Frontal cortex (tissue), 4 donors: ENCODE measurements at places on chromosomes 6 and 20.

GRCh38 chr20:59493926-59494325 lies 110.4 kb upstream of the PHACTR3 start:
- no peak for DNase-seq

- DNase-seq, result no peak
Measured at GRCh38 chr6:110068592-110068967, 90.5 kb downstream of the GPR6 start.

- DNase-seq, result no peak
Measured at GRCh38 chr6:135183532-135184440, 2.7 kb downstream of the MYB start.

DNA sequence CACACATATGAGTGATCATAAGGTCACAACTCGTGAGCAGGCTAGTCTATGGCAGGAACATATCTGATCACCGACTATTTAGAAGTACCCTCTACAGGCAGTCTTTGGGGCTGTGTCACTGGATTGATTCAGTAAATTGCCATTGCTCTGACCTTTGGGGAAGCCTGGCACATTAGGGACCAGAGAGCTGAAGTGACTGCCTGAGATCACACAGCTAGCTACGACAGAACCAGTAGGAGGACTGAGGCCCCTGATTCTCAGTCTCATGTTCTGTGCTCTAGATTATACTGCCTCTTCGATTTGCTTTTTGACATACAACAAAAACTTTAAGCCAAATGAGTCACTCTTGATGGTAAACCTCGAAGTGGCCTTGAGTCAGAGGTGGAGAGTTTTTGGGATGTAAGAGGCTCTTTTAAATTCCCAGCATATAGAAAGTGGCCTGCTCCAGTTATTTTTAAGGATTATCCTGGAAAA lies 247.5 kb upstream of the SUPT3H start:
- DNase-seq, result no peak

DNA sequence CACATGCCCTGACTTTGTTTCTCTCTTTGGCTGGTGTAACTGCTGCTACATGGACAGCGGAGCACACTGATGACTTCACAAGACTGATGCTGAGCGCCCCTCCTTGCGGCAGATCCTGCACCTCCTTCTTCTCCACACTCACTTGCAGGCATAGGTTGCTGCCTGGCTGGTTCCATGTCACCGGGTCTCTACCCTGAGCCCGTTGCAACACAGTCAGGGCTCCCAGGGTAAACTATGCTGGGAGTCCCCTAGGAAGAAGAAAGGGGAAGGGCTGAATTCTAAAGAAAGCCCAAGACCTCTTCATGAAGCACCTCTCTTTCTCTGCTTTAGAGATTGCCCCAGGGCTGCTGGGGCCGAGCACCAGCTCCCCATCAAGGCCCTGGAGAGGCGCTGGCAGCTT lies 83.3 kb upstream of the DUSP22 start:
- DNase-seq, result no peak

GRCh38 chr6:73743556-73743955 lies 47.6 kb downstream of the CD109 start:
- DNase-seq, result no peak

- no peak for DNase-seq
Measured at GRCh38 chr6:126210398-126211075, 129.4 kb upstream of the CENPW start.

DNA sequence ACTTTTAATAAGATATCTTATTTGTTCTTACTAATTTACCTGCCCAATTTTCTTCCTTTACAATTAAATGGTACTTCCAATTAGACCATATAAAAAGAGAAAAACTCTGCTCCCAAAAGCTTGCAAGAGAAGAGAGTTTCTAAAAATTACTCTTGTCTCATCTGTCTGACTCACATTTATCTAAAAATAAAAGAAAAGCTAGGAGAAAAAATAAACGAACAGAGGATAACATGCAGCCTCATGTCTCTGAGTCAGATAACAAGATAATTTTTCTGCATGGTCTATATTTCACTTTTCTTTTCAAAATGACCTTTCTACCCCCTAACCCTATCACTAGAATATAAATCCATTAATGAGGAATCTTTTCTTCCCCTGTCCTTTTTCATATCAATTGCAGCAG lies 127.2 kb upstream of the TCF21 start:
- DNase-seq, result no peak

- DNase-seq, result no peak
Measured at GRCh38 chr6:6331946-6332601, 11.6 kb upstream of the F13A1 start.

DNA sequence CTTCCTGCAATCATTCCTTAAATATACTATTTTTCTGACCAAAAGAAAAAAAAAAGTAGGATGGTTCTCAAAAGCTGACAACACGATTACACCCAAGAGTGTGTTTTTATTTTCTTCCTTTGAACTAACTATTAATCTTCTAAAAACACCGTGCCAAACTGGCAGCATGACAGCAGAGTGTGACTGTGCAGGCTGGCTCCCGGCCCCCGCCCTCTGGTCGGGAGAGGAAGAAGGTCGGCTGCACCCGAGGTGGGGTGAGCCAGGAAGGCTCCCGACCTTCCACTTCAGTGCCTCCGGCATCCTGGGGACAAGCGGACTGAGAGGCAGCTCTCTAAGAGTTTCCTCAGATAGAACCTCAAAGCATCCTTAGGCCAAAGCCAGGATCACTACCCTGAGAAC lies 29.2 kb downstream of the SLC22A23 start:
- no peak for DNase-seq

DNA sequence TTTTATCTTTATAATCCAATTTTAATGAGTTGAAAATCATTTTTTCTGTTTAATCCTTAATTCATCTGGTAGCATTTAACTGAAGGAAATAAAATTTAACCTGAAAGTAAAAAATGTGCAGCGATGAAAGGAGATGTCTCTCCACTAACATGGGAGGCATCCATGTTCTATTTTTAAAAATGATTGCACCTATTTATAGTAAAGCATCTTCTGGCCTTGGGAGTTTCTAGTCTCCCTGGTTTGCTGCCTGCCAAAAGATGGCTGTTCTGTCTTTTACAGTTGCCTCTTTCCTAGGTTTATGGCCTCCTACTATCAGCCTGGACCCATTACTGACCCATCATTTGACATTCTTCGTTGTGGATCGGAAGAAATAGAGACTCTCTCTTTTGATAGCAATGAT lies 143.0 kb downstream of the B3GAT2 start:
- DNase-seq, result no peak

DNA sequence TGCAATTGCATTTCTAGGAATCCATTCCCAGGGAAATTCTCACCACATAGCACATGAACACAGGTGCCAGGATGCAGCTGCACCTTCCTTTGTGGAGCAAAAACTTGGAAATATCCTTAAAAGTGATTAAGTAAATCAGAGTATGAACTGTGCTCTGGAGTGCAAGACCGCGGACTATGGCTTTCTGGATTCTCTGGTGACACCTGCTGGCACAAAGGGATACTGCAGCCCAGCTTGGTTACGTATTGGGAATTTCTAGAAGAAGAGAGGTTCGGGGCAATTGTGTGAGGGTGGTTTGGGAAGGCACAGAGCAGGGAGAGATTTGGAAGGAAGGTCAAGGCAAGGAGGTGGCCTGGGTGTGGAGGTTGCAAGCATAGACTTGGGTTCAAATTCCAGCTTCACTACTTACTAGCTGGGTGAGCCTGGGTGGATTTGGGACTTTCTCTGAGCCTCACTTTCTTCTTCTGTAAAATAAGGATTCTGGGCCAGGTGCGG lies 15.9 kb upstream of the PEDS1 start:
- no peak for DNase-seq

DNA sequence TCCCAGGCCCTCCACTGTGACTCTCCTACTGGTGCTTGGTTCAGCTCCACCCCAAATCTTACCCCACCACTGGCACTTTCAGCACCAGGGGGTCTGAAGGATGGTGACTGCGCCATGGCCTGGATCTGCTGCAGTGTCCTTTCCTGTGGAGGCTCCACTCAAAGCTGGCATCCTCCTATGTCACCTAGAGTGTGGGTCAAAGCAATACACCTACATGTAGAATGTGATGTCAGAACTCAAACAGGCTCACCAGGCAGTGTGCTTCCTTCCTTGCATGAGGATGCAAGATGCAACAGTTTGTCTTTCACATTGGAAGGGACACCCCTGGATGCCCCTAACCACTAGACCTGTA lies 32.8 kb upstream of the MICB start:
- no peak for DNase-seq

GRCh38 chr6:11035616-11036350 lies 8.3 kb downstream of the ELOVL2 start:
- DNase-seq, result no peak

GRCh38 chr20:10662661-10663458 lies 10.9 kb downstream of the JAG1 start:
- no peak for DNase-seq

DNA sequence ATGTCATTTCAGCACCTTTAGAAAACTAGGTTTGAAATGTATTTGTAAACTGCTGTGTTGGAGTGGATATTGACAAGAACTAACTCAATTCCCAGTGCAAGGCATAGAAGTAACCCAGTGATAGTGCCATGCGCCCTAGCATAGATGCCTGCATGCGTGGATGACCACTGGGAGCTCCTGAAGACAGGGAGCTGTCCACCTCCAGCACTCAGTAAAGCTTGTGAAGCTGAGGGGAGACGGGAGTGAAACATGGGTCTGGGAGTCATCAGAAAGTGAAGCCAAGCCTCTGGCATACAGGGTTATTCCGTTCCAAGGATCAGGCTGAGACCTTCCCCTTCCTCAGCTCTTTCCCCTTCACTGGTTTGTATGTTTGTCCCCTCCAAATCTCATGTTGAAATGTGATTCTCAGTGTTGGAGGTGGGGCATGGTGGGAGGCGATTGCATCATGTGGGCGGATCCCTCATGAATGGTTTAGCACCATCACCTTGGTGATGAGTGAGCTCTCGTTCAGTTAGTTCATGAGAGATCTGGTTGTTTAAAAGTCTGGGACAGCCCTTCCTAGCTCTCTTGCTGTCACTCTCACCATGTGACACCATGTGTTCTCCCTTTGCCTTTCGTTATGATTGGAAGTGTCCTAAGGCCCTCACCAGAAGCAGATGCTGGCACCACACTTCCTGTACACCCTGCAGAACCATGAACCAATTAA lies 146.5 kb upstream of the FERMT1 start:
- DNase-seq, result no peak
